AG04450 (cell line): ENCODE measurements at places on chromosomes 16 and 17.

DNA sequence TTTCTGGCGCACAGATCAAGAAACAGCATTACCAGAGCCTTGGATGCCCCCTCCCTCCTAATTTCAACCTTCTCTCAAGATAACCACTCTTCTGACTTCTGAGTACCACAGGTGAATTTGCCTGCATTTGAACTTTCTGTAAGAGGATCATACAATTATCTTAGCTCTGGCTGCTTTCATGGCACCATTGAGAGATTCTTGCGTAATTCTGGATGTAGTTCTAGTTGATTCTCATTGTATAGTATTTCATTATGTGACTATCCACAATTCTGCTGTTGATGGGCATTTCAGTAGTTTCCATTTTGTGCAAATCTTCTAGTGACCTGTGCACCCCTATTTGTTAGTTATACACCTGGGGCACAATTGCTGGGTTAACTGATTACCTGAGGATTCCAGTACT lies 7.5 kb downstream of the CDH3 start:
- DNase-seq = no peak

DNA sequence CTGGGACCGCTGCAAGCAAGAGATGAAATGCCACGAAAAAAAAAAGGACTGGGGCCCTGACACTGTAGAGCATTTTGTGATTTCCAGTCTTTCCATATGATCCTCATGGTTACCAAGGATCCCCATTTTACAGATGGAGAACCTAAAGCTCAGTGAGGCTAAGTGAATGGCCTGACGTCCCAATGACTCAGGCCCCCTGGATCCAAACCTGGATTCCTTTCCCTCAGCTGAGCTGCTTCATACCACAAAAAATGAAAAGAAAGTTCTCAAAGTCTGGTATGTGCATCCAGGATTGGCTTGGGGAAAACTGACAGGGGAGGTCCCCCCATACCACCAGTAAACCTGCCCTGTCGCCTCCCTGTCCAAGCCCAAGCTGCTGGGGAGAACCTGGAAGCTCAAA lies 80.5 kb downstream of the TEX14 start:
- DNase-seq = no peak

- no peak for DNase-seq
Observed at GRCh38 chr17:45081047-45081703, 20.1 kb downstream of the NMT1 start.

- DNase-seq = no peak
Observed at GRCh38 chr17:57406131-57406980, 150.0 kb downstream of the MSI2 start.

GRCh38 chr16:34648-34987 lies 18.8 kb downstream of the POLR3K start:
- DNase-seq = no peak

DNA sequence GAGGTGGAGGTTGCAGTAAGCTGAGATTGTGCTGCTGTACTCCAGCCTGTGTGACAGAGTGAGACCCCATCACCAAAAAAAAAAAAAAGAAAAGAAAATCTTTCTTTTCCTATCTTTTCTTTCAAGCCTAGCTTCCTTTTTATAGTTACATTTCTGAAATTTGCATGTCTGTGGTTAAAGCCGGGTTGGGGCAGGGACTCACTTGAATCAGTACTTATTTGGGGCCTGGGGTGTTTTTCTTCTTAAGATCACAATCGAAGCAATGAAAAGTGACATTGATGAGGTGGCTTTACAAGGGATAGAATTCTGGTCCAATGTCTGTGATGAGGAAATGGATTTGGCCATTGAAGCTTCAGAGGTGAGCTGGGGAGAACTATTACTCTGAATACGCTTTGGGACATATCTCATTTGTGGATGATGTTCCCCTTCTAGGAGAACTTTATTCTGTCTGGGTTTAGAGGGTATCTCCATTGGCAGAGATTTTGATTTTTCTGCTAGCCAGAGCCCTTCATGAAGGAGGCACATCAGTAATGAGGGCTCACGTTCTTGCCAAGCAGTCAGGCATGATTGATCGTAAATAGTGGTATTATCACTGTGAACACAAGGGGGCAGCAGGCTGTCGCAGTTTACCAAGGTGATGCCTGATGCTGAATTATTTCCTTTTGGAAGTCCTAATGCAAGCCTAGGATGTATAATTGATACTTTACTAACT lies 14.3 kb downstream of the KPNB1 start:
- no peak for DNase-seq

GRCh38 chr17:266701-267667 lies 85.5 kb upstream of the DOC2B start:
- DNase-seq = no peak

GRCh38 chr16:64481497-64481896 lies 640.4 kb downstream of the CDH11 start:
- no peak for DNase-seq

GRCh38 chr16:71364133-71364681 lies 5.7 kb downstream of the CALB2 start:
- DNase-seq = no peak

GRCh38 chr16:13866073-13866472 lies 53.9 kb upstream of the ERCC4 start:
- peak; percentile 43 for DNase-seq
